Lower lobe of right lung (tissue), 2 donors: ENCODE measurements at places on chromosomes 13 and 19.

GRCh38 chr19:44356383-44357111 lies at the start of gene ZNF112:
ZNF112 (minus strand) TSS chr19:44356680; CDS start chr19:44340539, 16,141 bp downstream.
- DNase-seq: peak; percentile 91

GRCh38 chr19:23557381-23557780 lies 129.6 kb downstream of the ZNF675 start:
- no peak for DNase-seq

DNA sequence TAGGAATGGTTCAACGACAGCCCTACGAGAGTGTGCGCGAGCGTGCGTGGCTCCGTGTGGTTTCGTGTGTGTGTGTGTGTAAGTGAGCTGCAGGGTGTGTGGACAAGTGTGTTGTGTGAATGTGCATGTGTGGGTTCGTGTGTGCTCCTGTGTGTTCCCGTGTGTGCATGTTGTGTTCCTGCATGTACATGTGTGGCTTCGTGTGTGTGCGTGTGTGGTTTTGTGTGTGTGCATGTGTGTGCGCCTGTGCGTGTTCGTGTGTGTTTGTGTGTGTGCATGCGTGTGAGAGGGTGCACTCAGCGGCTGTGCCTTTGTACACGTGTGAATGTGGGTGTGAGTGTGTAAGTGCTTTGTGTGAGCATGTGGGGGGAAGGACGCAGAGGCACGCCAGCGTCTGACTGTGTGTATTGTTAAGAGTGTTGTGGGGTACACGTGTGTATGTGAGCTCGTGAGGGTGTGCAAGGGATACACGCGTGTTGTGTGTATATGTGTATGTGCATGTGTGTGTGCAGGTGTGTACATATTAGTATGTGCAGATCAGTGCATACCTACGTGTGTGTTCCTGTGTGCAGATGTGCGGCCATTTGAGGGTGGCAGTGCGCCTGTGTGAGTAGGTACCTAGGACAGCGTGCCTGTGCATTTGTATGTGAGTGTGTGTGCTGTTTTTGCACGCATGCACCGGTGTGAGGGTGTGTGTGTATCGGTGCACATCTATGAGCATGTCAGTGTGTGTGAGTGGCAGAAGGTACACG lies 24.3 kb upstream of the ONECUT3 start:
- no peak for DNase-seq

- no peak for DNase-seq
These were observed 46.2 kb downstream of the RNASEH2B start for GRCh38 chr13:50955798-50956197.

GRCh38 chr19:8641221-8641907 lies 10.9 kb downstream of the NFILZ start:
- no peak for DNase-seq

- DNase-seq: peak; percentile 88
These were observed 37.3 kb downstream of the IL12RB1 start for GRCh38 chr19:18049385-18049784.

GRCh38 chr13:84917252-84917878 lies 881.9 kb downstream of the SLITRK6 start:
- no peak for DNase-seq

- no peak for DNase-seq
These were observed 1.3 kb upstream of the DOCK9 start for GRCh38 chr13:98979012-98979660.

DNA sequence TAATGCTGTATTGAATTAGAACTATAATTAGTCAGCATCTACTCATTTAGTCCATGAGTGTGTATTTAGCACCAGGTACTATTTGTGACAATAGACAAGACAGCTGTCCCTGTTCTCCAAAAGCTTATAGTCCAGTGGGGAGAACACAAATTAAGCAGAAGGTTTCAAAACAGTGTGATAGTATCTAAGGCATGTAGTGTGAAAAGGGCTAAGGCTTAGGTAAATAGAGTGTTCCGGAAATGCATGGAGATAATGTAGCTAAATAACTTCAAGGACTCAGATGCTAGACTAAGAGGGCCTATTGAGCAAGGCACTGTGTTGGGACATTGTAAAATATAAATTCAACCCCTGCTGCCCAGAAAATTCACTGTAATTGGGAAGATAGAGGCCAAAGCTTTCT lies 144.1 kb upstream of the MIR17HG start:
- no peak for DNase-seq
